Umbilical cord (tissue), 2 donors: ENCODE measurements at places on chromosomes 11 and 22. TPM values are rescaled to one million over a fixed set of nuclear protein-coding genes. Genes with fewer than 3 reads are reported as not detected.
A peak's percentile ranks its signal among the peaks of the same experiment; 100 is the strongest.

The SCARF2 gene
- total RNA-seq, result 20.2 TPM

The PANX3 gene
- total RNA-seq, result not detected

DNA sequence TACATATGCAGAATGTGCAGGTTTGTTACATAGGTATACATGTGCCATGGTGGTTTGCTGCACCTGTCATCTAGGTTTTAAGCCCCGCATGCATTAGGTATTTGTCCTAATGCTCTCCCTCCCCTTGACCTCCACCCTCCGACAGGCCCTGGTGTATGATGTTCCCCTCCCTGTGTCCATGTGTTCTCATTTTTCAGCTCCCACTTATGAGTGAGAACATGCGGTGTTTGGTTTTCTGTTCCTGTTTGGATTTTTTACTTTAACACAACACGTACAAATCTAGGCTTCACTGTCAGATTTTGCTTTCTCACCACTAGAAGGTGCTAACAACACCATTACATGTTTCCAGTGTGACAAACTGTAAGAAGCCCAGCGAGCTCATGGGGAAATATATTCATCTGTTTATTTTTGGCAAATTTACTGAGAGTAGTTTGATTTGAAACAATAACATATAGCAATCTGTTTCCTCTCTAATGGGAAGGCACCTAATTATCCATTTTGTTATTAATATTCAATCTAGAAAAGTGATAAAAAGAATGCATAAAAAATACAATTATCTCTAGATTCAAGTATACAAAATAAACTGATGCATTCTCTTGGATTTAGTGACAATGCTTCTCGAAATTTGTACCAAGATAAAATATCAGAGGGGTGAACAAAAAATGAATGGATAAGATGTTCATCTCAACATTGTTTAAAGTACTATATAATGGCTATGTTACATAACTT lies 23.2 kb upstream of the BIRC3 start:
- peak; percentile 61 for DNase-seq

DNA sequence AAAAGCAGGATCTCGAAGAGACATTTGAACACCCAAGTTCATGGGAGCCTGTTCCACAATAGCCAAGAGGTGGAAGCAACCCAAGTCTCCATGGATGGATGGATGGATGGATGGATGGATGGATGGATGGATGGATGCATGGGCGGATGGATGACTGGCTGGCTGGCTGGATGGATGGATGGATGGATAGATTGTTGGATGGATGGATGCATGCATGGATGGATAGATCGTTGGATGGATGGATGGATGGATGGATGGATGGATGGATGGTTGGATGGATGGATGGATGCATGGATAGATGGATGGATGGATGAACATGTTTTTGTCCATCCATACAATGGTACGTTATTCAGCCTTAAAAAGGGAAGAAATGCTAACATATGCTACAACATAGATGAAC lies 603.4 kb downstream of the BRD1 start:
- no peak for DNase-seq
